Activated gamma-delta T cell treated with Interleukin-2 at 50 U/mL for 16 hours (primary cell): ENCODE measurements at places on chromosomes 3 and 15.

DNA sequence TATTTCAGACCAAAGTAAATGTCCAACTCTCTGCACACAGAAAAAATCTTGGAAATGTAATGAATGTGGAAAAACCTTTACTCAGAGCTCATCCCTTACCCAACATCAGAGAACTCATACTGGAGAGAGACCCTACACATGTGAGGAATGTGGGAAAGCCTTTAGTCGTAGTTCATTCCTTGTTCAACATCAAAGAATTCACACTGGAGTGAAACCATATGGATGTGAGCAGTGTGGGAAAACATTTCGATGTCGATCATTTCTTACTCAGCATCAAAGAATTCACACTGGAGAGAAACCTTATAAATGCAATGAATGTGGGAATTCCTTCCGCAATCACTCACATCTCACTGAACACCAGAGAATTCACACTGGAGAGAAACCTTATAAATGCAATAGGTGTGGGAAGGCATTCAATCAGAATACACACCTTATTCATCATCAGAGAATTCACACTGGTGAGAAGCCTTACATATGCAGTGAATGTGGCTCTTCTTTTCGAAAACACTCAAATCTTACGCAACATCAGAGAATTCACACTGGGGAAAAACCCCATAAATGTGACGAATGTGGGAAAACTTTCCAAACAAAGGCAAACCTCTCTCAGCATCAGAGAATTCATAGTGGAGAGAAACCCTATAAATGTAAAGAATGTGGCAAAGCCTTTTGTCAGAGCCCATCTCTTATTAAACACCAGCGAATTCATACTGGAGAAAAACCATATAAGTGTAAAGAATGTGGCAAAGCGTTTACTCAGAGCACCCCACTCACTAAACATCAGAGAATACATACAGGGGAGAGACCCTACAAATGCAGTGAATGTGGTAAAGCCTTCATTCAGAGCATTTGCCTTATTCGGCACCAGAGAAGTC is 8.0 kb upstream of the ZNF501 start:
- DNase-seq = no peak

- DNase-seq = no peak
Observed at GRCh38 chr3:135304378-135304777, 509.3 kb downstream of the EPHB1 start.

GRCh38 chr3:182484682-182485081 is 308.6 kb upstream of the ATP11B start:
- no peak for DNase-seq

DNA sequence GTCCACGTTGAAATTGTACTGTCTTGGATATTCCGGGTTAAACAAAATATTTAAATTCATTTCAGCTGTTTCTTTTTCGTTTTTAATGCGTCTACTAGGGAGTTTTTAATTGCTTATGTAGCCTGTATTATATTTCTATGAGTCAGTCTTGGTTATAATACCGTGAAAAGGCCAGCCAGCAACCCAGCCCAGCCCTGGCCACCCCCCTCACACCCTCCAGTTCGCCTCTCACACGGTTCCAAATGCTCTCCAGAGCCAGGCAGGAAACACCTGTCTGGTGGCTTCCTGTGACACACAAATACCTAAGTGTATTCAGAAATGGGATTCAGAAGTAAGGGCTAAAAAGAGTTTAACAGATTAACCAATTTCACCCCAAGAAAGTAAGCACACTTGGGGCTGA is 4.4 kb downstream of the SH3BP5 start:
- DNase-seq = no peak

- DNase-seq = no peak
Observed at GRCh38 chr3:170081079-170081741, 43.4 kb downstream of the GPR160 start.

DNA sequence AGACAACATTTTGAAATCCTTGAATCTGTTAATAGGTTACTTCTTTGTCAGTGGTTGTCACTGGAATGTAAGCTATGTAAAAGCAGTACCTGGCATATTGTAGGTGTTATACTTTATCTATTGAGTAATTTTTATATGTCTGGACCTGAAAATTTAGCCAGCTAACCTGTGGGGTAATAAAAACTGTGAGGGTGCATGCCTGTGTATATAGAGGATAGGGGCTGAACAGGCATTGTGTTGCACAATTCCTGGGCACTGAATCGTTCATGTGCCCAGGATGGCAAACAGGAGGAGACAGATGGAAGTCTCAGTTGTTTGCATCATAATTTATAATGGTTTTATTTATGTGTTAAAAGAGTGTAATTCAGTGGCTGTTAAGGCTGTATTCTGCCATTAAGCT is 67.1 kb downstream of the ARMC8 start:
- no peak for DNase-seq

DNA sequence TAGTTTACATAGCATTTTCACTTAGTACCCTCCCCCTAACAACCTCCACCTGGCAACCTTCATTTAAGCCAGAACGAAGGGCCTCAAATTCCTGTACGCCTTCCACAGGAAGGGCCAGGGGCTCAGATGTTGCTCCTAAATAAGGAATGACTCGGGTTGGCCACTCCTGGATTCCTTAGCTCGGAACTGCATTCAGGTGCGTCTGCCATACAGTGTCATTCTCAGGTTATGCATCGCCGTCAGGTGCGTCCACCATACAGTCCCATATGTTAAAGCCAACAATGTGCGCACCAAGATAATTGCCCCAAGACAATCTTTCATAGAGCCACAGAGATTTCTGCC is 53.5 kb upstream of the USP3 start:
- DNase-seq = no peak

- DNase-seq = no peak
Observed at GRCh38 chr15:90820481-90820880, 47.9 kb upstream of the FURIN start.

DNA sequence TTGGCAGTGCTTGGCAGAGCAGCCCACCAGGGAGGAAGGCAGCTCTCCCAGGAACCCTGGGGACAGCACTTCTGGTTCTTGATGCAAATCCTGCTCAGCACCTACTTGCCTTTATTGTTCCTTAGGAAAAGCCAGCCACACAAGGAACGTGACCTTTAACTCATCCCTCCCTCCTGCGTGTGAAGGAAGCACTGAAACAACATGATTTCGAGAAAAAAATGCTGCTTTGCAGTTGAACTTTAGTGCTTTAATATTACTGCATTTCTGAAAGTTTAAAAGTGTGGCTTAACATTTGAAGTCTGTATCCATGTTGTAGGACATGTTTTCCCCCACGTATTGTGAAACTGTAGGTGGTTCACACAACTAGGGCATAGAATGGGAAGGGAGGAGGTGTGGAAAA is 50.4 kb upstream of the CTNNB1 start:
- no peak for DNase-seq

DNA sequence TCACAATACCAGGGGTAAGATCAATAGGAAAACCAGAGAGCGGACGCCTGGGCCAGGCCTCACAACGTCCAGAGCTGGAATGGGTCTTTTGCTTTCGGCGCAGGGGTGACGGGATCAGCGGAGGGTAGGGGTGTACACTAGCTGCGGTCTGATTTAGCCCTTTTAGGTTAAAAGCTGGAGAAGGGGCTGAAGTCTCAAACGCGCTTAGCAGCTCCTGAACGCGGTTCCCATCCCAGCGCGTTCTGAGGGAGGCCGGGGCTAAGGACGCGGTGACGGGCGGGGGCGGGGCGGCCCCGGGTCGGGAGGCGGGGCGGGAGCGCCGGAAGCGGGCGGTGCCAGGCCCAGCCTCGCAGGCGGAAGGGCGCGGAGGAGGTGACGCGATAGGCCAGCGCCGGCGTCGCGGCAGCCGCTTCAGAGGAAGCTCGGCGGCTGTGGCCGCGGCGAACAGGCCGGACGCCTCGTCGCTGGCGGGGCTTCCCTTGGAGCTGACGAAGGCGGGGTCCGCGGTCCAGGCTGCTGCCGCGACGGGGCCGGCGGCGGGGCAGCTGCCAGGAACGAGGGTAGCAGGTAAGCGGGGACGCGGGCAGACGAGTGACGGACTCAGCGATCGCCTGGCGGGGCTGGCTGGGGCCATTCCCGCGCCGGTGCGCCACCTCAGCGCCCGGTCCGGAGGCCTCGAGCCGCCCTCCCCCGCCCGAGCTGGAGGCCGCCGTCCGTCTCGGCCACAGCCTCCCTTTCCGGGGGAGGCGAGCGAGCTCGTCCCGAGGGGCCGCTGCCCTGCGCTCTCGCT is at the start of gene SENP5:
SENP5 (plus strand) TSS at position 414 of the 790 bp plus-strand sequence. CDS start 17,262 bp downstream, outside the sequence.
- DNase-seq = peak; percentile 85

DNA sequence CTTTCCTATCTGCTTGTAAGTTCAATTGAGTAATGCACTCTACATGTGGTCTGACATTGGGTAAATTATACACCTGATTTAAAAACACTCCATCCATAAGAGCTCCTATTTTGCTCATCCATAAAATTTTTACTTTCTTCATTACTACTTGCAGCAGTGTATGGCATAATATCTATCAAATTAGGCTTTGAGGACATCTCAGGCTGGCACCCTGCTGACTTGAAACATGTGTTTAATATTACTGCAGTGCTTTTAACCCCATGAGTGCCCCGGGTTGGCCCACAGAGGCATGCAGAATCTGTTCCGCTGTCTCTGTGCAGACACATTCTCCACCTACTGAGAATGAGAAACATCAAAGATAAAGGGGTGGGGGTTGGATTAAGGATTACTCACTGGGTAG is 249.9 kb upstream of the DNAJC19 start:
- no peak for DNase-seq

GRCh38 chr3:152419748-152420147 is 151.0 kb downstream of the MBNL1 start:
- no peak for DNase-seq

DNA sequence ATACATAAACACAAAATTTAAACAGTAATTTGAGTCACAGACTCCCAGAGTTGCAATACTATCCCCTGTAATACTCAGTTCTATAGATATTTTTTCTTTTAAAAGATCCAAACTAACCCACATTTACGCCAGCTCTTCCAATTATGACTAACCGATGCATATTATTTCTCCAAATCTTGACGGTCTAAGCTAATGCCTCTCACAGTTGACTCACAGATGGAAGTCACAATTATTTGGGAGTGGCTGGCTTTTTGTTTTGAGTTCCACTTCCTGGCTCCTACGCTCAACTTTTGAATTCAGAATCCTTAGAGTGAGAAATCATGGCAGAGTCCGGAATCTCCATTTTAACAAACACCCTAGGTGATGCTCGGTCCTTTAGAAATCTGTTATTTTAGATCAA is 749.9 kb downstream of the FHIT start:
- no peak for DNase-seq

GRCh38 chr15:85825719-85826118 is 31.0 kb upstream of the KLHL25 start:
- DNase-seq = no peak

DNA sequence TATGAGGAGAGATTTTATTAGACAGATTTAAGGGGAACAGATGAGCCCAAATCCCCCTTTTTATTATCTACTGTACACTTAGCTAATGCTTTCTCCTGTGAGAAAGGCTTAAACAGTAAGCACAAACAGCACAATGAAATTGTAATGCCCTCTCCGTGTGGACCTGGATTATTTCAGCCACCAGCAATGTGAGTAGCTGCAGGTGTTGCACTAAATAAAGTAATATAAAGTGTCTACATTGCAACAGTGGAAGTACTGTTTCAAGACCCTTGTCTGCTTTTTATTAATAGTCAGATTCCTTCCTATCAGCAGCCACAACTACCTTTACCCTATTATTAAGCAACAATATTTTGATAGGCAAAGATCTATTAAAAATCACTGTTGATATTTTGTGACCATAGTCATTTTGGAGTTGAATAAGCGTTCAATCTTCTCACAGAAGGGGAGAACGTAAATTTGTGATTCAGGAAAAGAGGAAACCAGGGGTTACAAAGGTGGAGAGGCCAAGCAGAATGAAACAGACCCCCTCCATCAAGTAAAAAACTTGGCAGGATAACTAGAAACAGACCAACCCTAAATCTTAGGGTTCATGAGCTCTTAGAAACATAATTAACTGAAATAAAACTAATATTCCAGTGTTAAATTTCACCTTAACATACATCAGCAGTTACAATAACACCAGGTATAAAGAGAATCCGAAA is 422.6 kb downstream of the MECOM start:
- DNase-seq = no peak

DNA sequence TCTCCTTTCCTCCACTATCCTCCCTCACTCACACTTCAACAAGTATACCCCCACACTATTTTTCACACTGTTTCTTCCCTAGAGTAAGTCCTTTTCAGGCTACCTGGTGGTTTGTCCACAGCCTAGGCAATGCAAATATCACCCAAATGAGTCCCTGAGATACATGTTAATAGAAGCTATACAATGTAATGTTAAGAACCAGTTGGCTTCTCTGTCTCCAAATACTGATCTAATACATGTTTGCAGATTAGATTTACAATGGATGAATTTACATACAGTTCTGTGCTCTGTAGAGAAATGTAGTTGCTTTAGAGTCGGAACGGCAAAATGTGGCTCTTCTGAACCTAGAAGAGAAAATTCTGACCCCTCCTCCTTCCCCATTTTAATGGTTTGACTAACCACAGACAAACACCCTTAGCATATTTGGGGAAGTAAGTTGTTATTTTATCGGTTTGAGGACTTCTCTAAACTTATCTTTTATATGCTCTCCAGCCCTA is 63.6 kb upstream of the MBNL1 start:
- no peak for DNase-seq

DNA sequence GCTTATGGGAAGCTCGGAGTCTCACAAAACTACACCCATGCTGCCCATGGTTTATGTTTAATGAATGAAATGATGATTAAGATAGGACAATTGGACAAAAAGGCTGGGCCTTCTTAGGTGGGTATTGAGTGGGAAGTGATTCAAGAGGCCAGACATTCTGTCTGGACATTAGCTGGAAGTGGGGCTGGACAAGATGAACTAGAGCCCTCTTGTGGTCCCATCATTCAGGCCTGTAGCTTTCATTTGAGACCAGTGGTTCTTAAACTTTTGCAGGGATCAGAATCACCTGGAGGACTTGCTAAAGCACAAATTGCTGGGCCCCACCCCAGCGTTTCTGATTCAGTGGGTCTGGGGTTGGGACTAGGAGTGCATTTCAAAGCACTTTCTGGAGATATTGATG is 290.4 kb upstream of the CTDSPL start:
- no peak for DNase-seq

GRCh38 chr3:194137008-194137505 is 1.1 kb downstream of the HES1 start:
- DNase-seq = no peak
